ENCODE measurements at places on chromosomes 12 and 14.
A peak's percentile ranks its signal among the peaks of the same experiment; 100 is the strongest.

- peak; percentile 34 for DNase-seq
Observed at GRCh38 chr12:103495469-103496456, at the start of gene C12orf42. TSS of gene C12orf42 (minus strand) at chr12:103495968. CDS start at chr12:103478426, 17,542 bp downstream.

DNA sequence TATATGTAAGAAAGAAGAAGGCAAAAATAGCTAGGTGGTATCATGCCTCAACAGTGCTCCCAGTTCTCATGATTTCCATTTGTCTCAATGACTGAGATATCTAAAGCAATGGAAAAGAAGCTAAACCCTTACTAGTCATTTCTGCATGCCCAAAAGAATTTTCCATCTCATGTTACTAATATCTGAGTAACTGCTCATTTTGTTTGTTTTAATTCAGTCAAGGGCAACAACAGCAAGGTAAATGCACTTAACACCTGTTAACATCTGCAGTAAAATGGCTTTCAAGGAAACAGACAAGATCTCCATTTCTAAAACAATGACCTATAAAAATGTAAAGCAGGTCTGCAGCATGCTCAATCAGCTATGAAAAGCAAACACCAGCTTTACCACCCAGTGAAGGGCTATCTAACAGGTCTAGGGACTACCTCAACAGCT, 19.4 kb upstream of the SELPLG start:
- DNase-seq: no peak

GRCh38 chr14:99518441-99519346, 37.5 kb downstream of the CCNK start:
- peak; percentile 55 for DNase-seq

DNA sequence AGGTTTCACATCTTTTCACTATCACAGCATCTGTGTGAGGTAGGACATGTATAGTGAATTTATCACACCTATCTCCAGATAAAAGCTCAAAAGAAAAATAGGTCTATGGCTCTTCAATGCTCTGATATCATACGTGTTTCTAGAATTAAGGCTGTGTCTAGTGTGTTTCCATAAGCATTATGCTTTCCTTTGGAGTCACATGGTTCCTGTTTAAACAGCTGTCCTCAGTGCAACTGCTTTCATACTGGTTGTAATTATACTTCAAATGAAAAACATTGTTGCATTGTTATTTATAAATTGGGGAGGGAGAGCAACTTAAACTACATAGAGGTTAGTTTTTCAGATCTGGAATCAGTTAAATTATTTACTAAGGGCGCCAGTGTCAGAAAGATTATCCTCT, 151.6 kb downstream of the SYT1 start:
- no peak for DNase-seq

DNA sequence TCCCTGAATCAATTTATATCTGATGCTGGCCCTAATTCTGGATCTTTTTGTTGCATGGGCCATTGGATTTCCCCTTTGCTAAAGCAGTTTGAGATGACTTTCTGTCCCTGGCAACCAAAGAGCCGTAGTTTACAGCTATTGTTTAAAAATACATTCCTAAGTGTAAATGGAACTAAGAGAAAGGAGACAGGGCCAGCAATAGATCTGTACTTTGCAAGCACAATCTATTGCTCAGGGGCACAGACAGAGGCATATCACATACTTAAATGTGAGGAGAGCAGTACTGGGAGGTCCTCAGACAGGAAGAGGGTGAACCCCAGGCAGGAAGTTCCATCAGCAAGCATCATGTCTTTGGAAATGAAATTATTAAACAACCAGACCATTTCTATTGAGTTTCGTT, 126.6 kb downstream of the ZFP36L1 start:
- DNase-seq: no peak

DNA sequence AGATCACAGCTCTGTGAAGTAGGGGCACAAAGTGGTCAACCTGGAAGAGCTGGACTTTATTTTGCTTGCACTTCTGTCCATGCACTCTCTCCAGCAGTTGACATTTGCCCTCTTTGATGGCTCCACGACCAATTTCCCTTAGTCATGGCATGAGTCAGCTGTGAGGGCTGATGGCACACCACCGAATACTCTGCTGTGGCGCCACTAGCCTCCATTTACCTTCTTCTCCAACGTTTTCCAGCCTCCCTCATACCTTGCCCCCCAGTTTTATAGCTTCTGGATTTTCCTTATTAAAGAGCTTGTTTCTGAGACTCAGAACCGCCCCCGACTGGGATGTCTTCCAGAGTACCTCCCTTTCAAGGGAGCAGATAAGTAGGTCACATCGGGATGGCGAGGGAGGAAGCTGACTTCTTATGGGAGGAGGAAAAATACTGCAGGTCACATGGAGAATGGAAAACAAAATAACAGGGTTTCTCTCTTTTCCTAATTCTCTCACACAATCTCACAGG, 17.6 kb downstream of the NINJ2 start:
- peak; percentile 70 for DNase-seq

- no peak for DNase-seq
Observed at GRCh38 chr14:56817396-56817921, 7.2 kb upstream of the OTX2 start.

GRCh38 chr12:126160912-126161311, 1095.7 kb downstream of the AACS start:
- DNase-seq: no peak

GRCh38 chr12:124191024-124191359, 103.9 kb upstream of the RFLNA start:
- DNase-seq: peak; percentile 52

- no peak for DNase-seq
Observed at GRCh38 chr14:63933110-63933509, 80.3 kb downstream of the SYNE2 start.

- DNase-seq: no peak
Observed at GRCh38 chr14:80324649-80325048, 113.3 kb upstream of the DIO2 start.

DNA sequence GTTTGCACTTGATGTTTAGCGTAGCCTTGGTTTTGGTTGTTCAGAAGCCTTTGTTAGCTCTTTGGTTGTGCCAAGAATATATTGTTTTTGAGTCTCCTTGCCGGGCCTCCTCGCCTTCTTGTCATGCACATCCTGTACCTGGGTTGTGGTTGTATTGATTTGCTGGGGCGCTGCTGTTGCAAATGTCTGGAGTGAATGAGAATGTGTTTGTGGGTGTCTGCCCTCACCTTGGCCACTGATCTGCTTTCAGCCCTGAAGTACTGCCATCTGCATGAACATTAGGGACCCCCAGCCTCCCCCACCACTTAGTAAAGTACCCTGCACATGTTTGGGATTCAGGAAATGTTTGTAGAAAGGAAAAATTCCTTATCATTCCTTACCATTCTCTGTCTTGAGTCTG, 16.5 kb downstream of the PRKCH start:
- DNase-seq: no peak

- DNase-seq: peak; percentile 38
Observed at GRCh38 chr12:9925705-9926393, 6.3 kb downstream of the CLEC2A start.

DNA sequence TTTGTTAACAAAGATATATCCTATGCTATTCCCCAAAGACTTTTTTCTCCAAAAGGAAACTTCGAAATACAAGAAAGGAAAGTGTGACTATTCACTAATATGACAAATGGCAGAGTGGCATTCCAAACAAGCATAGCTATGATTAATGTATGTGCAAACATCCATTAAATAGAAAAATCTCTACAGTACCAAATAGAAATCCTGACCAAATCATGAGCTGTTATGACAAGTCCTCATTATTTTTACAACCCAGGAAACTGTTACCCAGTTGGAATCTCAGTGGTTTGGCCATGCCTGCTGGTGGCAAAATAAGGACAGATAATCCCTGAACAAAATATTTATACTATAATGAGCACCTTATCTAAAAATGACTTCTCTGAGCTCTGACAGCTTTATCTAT, 202.1 kb downstream of the SEC23A start:
- no peak for DNase-seq

DNA sequence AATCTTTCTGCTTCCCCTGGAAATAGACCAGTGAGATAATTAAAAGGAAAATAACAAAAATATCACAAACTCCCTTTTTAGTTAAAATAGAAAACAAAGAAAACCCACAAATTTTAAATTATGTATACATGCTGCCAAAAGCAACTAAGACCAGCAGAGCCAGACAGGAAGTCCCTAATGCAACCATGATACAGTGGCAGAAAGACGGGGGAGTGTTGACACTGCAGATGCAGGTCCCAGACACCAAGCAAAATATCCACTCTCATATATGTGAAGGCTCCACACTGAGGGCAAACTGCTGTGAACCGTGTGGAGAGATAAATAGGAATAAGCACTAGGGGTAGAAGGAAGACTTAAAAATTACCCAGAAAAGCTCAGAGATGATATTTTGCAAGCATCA, 401.0 kb downstream of the BTG1 start:
- DNase-seq: no peak

GRCh38 chr12:100868487-100868886, 73.9 kb downstream of the ANO4 start:
- peak; percentile 39 for DNase-seq

GRCh38 chr12:93441081-93441616, 598 bp downstream of the UBE2N start:
- DNase-seq: peak; percentile 23

- DNase-seq: no peak
Observed at GRCh38 chr14:97104029-97104428, 306.8 kb downstream of the VRK1 start.

GRCh38 chr12:3720772-3721171, 32.1 kb downstream of the CRACR2A start:
- DNase-seq: no peak

- peak; percentile 92 for DNase-seq
Observed at GRCh38 chr14:30194741-30195148, 267.1 kb upstream of the PRKD1 start.

GRCh38 chr12:48351022-48351708, 446 bp upstream of the ZNF641 start:
- peak; percentile 66 for DNase-seq

GRCh38 chr14:72583316-72584272, 310.3 kb downstream of the DPF3 start:
- no peak for DNase-seq

DNA sequence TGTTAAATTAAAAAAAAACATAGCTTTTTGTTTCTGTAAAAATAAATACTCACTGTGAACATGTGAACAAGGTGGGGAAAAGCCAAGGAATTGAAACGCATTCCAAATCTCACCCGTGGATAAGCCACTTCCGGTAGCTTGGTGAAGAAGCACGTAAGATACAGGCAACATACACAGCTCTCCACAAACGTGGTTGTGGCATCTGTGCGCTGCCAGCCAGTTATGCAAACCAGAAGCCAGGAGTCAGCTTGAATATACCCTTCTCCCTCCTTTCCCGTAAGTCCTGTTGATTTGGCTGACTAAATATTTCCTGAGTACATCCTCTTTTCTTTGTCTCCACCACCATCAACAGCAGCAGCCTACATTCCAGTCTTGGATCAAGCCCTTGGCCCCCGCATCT, 486.2 kb downstream of the VRK1 start:
- DNase-seq: no peak

GRCh38 chr14:67630938-67631337, 11.2 kb downstream of the ARG2 start:
- DNase-seq: no peak

GRCh38 chr12:2431810-2432209, 363.0 kb upstream of the FKBP4 start:
- DNase-seq: peak; percentile 8

- no peak for DNase-seq
Observed at GRCh38 chr14:23450379-23450778, 14.9 kb upstream of the MYH7 start.

GRCh38 chr12:76080017-76080728, 4.3 kb downstream of the NAP1L1 start:
- peak; percentile 29 for DNase-seq

- DNase-seq: no peak
Observed at GRCh38 chr12:64142784-64143183, 79.3 kb downstream of the KICS2 start.

- peak; percentile 18 for DNase-seq
Observed at GRCh38 chr12:48160046-48160445, 2.7 kb upstream of the ASB8 start.

GRCh38 chr12:25005376-25005775, 56.5 kb upstream of the BCAT1 start:
- DNase-seq: no peak

DNA sequence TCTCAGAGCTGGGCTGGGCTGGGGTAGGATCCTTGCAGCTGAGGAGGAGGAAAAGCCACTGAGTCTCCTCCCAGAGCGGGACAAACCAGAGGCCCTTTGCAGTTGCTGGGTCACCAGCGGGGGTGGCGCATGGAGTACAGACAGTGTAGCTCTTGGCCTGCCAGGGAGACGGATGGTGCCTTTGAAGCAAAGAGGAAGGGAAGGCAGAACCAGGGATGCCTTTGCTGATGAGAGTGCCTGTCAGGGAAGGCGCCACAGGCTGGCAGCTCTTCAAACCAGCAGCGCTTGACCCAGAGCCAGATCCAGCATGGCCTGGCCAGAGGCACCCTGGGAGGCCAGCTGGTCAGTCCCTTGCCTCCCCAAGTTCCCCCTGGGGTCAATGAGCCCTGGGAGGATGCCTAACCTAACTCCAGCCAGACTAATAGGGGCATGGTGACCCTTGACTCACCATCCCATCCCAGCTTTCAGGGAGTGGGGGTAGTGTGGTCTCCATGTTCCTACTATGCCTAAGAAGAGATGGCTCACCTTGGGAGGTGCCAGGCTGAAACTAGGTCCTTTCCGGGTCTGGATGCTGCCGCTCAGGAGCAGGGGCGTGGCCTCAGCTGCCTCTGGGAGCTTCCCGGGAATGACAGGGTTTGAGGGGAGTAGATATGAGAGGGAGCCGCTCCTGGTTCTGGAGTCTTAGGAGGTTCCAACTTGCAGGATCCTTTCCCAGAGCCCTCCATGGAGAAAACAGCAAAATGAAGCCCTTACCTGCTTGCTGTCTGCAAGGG, 19.8 kb downstream of the VASH1 start:
- DNase-seq: no peak

DNA sequence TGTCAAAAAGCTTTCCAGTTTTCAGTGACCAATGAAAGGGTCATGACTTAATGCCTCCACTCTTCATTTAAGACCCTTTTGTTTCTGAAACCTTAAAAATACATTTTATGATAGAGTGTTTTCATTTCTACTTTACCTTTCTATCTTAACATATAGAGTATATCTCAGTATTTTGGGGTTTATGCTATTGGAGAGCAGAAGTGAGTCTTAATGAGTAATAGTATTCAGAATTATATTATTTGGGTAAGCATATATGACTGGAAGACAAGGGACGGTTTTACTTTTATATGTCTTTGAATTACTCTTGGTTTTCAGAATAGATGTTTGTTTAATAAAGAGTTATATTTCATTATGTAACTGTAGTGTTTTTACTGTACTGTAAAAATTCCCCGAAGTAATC, 10.8 kb downstream of the ARHGAP5 start:
- DNase-seq: no peak

- DNase-seq: no peak
Observed at GRCh38 chr12:47417121-47417520, 288.7 kb downstream of the RPAP3 start.
